SK-N-DZ (cell line): ENCODE measurements at places on chromosomes 12 and 14.

DNA sequence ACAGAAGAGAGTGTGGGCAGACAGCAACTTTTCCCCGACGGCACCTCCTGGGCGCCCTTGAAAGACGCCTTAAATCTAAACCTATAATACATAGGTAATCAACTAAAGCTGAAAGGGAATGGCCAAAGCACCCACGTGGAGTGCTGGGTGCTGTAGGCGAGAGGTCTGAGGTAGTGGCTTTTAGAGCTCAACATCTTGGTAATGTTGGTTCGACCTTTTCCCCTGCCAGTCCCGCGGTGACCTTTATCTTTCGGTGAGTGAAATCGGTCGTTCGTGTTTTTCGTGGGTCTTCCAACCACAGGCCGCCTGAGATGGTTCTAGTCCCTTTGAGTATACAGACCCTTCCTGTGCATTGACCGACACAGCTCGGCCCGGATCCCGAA, 9.1 kb downstream of the OR6S1 start:
- DNase-seq: no peak

DNA sequence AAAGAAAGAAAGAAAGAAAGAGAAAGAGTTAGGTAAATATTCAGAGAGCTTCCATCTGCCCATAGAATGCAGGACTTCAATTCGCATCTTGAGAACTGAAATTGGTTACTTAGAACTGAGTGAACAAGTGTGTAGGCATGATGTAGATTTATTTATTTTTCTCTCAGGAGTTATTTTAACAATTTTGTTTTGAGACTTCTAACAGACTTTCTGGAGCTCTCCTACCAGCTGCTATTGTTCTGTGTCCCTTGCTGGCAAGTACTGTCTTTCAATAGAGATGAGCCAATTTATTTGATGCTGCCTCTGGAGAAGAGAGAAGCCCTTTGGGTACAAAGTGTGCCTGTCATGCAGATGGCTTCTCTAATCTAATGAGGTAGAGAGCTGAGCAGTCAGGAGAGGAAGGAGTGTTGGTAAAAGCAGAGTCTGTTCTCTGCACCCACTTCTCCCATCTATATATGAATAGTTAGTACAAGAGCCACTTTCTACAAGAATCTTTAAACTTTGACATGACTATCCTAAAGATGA, 67.0 kb downstream of the SYT1 start:
- peak; percentile 68 for DNase-seq

- DNase-seq: no peak
Observed at GRCh38 chr12:65859519-65859918, 35.2 kb downstream of the HMGA2 start.

DNA sequence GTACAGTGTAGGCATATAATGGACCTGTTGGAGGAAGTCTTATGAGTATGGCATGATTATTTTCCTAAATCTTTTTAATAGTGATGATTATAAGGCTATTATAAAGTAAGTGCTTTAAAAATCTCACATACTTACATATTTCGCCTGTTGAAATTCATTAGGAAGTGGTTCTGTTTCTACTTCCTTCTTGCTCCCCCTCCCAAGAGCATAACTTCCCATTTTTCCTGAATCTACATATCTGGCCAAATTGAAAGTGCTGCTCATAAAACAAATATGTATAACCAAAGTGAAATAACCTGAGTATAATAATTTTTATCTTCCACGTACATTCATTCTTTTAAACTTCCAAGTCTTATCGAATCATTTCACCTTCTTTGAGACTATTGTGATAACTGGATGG, 455.6 kb upstream of the SEL1L start:
- no peak for DNase-seq

GRCh38 chr14:86402545-86402944, 872.6 kb downstream of the FLRT2 start:
- DNase-seq: no peak

- no peak for DNase-seq
Observed at GRCh38 chr14:100374270-100374669, 51.1 kb downstream of the SLC25A47 start.

DNA sequence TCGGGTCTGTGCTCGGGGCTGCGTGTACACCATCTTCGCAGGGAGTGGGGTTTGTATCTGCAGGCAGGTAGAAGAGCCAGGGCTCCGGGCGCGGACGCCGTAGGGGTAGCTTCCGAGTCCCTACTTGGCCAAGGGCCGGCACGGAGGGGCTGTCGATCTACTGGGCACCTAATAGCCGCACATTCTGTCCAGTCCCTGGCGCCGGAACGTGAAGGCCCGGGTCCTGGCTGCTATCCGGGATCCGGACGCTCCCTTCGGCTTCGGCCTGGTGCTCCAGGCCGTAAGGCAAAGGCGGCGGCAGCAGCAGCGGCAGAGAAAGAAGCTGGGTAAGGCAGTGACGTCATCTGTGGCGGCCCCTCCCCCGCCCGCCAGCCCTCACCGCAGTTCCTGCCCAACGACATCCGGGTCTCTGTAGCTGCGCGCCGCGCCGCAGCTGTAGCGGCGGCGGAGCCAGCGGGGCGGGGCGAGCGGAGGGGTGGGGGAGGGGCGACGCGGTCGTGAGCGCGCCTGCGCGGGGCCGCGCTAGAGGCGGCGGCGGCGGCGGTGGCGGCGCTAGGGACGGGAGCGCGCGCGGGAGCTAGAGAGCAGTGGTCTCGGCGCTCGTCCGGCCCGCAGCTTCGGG, at the start of gene PPM1A:
TSS of gene PPM1A (plus strand) at position 525 of the 622 bp plus-strand sequence. CDS start 33,483 bp downstream, outside the sequence.
- peak; percentile 90 for DNase-seq

GRCh38 chr14:23237772-23238594, at the start of gene RNF212B:
RNF212B (plus strand) TSS chr14:23237936; CDS start chr14:23240346, 2,410 bp downstream.
- DNase-seq: peak; percentile 69

- no peak for DNase-seq
Observed at GRCh38 chr12:49796606-49797448, 31.4 kb downstream of the NCKAP5L start.

GRCh38 chr14:99850709-99851108, 57.5 kb downstream of the EML1 start:
- DNase-seq: no peak
